ENCODE measurements at places on chromosomes 6 and 20.
A peak's percentile ranks its signal among the peaks of the same experiment; 100 is the strongest.

DNA sequence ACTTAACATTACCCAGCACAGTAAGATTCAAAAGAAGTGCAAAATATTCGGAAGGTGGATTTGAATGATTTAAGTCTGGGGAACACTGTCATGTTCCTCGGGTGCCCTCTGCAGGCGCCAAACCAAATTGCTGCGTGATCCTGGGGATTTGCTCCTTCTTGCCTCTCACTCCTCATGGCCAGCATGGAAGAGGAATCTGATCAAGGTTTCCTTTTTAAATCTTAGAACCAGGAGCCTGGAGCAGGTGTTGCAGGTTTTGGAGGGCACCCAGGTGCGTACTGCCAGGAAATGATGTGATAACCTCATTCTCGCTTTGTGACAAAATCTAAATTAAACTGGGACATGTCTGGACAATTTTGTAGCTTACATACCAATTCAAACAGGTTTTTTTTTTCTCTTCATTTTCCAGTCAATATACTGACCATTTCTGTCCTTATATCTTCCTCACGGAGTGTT, 8.1 kb upstream of the PFDN4 start:
- DNase-seq: peak; percentile 37

GRCh38 chr6:167570460-167571400, 245.8 kb downstream of the TTLL2 start:
- DNase-seq: no peak

DNA sequence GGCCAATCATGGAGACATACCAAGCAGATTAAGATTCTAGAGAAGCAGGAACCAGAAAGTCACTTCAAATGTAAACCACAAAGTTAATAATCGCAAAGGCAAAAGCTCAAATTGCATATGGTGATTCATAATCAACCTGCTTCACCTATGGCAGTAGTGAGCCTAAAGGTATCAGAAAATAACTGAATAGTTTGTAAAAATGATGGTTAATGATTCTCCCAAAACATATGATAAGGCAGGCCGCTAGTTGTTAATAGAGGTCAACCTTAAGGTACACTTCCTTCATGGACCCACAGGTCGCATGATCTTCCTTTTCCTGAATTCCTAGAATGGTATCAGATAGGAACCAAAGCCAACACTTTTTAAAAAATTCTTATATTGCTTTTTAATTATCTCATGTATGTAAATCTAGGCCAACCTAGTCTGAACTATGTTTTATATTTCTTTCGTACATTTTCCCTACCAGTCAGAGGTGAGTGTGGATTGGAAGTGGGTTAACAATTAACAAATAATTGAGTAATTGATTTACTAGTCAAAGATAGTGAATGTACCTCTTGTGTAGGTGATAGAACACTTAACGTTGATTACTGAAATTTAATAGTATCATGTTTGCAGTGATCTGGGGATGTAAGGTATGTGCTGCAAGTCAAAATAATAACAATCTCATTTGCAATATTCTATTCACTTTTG, 16.4 kb downstream of the TAAR2 start:
- no peak for DNase-seq

GRCh38 chr6:43865932-43866645, 96.1 kb downstream of the VEGFA start:
- DNase-seq: no peak

GRCh38 chr20:62183426-62184142, 756 bp downstream of the MTG2 start:
- DNase-seq: no peak

DNA sequence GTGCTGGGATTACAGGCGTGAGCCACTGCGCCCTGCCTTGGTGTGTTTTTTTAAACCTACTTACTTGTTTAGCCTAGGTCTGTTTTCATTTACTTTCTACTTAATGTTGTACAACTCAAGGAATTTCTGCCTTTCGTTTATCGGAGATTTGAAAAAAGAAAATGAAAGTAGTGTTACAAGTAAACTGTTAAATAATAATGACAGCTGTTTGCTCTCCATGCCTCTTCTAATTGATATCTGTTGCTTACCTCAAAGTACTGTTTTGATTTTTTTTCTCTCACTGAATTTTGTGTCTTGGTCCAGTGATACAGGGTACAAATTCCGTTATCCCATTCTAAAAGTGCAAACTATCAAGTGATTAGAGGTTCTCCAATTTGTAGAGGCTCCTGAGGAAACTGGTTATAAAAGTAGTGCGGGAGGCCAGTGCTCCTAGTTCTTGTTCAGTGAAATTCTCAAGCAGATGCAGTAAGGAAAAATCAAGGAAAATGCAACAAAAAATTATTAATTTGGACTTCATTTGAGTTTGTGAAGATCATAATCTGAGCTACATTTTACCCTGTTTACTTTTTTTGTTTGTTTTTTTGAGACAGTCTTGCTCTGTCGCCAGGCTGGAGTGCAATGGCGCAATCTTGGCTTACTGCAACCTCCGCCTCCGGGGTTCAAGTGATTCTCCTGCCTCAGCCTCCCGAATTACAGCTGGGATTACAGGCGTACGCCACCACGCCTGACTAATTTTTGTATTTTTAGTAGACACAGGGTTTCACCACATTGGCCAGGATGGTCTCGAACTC, 2.2 kb downstream of the UBR2 start:
- no peak for DNase-seq

DNA sequence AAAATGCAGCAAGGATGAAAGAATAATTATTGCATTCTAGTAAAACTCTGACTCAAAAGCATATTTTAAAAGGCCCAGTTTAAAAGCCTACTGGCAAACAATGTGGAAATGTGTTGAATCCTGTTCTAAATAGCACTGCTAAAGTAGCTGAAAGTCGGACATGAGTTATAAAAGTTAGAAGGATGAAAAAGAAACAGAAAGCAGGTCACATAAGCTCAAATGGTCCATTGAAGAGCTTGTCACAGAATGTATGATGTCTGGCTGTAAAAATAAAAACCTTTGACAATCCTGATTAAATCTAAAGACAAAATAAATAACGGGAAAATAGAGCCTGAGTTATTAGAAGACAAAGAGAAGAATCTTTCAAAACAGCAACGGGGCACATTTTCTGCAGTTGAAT, 218.6 kb upstream of the UFL1 start:
- DNase-seq: no peak

DNA sequence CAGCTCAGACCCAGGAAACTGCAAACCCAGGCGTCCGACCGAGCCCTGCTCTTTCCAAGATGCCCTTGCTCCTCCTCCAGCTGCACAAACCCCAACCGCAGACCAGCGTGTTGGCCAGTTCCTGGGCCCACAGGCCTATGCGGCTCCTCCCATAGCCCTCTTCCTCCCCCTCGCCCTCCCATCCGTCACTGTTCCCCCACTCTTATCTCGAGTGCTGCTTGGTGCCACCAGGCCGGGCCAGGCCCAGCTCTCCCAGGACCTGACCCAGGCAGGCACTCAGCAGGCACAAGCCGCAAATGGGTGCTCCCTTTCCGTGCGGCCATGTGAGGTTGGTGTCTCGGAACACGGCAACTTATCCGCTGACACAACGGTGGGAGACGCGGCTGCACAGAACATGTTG, 28.6 kb downstream of the ADRM1 start:
- DNase-seq: no peak

- no peak for DNase-seq
These were observed 2.5 kb downstream of the DEFB132 start for GRCh38 chr20:259981-260380.

DNA sequence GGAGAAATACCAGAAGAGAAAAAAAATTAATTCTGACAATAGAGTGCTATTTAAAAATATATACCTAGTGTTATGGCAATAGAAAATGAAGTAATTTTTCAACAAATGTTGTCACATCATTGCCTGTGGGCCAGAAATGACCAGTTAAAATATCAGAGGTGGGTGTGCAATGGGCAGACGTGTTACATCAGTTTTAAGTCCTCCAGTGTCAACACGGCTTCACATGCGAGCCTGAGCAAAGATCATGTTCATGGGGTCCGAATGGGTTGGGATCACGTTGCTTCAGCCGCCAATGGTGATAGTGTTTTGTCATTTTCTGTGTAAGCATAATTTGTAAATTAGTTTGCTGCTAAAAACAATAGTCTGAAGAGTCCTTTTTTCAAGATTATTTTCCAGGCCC, 27.5 kb downstream of the TMEM200A start:
- no peak for DNase-seq

GRCh38 chr6:101912311-101912710, 518.8 kb downstream of the GRIK2 start:
- no peak for DNase-seq

GRCh38 chr6:11363881-11364576, 131.6 kb upstream of the NEDD9 start:
- DNase-seq: no peak

GRCh38 chr6:152696522-152696921, 1.2 kb upstream of the MYCT1 start:
- DNase-seq: no peak

- DNase-seq: no peak
These were observed 51.1 kb downstream of the RCAN2 start for GRCh38 chr6:46440141-46440540.

GRCh38 chr6:52180787-52181558, 5.2 kb upstream of the IL17A start:
- no peak for DNase-seq

- DNase-seq: no peak
These were observed 188.3 kb upstream of the ZFP64 start for GRCh38 chr20:52379723-52380336.

GRCh38 chr20:36855241-36855657, 20.7 kb upstream of the TLDC2 start:
- no peak for DNase-seq

GRCh38 chr20:5835321-5835821, 85.2 kb downstream of the SHLD1 start:
- DNase-seq: no peak

DNA sequence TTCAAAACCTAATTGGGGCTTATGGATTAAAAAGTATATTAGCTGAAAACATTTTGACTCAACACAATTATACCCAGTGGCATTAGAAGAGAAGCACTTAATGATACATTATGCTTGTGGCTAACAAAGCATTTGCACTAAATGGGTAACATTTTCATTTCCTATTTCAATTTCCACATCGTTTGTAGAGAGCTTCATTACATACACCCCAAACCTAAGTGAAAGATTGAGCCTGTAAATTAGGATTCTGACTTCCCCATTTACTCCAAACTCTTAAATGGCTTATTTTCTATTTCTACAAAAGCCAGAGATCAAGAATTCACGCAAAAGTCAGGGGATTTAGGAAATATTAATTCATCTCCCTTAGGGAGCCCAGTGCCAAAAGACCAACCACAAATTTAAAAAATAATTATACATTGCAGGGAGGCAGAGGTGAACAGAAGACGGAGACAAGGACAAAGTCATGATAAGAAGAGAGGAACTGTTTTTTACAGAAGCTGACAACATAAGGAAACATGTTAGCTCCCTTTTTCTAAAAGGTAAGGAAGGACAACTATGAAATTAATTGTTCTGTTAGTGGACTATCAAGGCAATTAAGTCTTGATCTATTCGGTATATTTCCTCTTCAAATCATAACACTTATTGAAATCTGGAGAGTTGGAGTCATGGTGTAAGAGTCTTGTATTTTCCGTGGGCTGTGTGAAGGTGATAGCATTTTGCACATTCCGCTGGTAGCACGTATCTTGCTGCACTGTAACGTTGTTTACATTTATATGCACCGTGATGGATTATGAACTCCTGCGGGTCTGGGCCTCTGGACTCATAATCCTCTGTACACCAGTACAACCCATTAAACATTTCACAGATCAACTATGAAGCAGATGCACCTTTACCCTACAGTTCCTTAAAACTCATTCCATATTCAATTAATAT, 24.8 kb upstream of the EZR start:
- no peak for DNase-seq

DNA sequence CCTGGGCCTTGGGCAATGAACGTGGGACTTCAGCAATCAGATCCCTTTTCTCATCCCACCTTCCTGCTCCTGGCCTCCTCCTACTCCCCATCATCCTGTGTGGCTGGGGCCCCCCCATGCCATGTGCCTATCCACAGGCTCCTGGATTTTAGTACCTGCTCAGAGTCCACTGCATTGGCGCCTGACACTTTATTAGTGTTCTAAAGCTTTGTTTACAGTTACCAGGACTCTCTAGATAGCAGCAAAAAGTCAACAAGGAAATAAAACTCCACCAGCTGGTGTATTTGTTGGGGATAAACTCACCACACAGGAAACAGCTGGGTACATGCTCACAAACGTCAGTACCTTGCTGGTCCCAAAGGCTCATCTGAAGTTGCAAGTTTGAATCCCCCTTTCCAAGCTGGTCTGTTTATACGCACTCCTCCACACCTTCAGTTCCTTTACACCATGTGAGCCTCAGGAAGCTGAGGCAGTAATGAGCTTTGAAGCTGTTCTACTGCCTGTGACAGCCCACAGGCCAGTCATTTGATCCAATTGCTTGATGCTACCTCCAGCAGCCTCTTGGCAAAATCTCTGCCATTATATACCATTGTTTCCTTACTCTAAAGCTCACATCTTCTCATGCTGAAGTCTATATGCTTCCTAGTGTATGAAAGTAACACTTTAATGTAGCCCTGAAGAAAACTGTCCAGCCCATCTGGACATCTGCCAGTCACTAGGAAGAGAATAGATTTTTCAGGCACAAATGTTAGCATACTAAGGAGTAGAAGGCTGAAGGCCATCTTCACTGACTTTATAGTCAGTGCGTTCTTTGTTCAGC, 76.6 kb downstream of the ANKEF1 start:
- DNase-seq: no peak

- no peak for DNase-seq
These were observed 265.4 kb downstream of the RIMS1 start for GRCh38 chr6:72151742-72152141.

DNA sequence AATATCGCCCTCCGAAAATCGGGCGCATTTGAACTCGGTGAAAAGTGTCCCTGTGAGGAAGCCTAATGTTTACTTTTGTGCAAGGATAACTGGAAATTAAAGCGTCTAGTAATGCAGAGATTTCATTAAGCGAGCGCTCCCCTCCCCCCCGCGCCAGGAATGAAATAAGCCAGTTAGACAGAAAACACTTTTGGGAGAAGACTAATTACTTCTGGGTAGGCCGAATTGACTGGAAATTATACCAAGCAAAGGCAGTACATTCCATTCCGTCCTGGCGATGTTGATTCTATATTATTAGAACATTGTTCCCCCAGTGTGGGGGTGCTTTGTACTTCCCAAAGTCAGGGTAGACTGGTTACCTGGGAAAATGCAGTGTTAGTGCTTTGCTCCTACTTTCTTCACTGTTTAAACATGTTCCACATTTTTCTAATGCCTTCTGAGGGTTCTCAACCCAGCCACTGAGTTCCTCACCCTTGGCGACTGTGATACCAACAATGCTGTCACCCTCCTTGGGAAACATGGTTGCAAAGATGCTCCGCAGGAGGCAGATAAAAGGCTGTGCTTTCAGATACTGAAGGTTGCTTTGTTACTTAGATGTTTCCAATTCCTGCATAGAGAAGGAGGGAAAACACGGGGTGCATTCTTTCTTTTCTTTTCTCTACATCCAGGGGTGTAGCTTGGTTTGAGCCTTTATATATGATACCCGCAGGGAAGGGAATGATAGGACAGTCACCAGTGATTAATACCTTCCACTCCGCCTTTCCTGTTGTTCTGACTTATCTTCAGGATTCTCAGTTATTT, 2.6 kb downstream of the GJA1 start:
- DNase-seq: no peak

DNA sequence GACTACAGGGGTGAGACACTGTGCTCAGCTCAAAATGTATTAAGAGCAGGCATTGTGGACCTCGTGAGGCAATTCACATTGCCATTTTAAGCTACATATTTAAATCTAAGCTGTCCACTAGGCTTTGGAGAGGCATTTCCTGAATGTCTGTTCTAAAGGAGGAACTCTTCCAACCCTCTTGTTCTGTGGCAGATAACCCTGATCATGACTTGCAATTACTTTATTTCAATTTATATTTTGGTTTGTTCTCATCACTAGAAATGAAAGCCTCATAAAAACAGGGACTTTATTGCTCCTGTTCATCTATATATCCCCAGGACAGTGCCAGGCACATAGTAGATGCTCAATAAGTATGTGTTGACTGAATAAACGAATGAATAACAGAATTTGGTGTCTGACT, 84.0 kb upstream of the SALL4 start:
- DNase-seq: no peak

Measured in D721Med (cell line).